Inflammatory macrophage (primary cell): ENCODE measurements at places on chromosomes 13 and 19.
A peak's percentile ranks its signal among the peaks of the same experiment; 100 is the strongest.

- no peak for DNase-seq
Measured at GRCh38 chr13:54133746-54134145, 1105.1 kb downstream of the OLFM4 start.

DNA sequence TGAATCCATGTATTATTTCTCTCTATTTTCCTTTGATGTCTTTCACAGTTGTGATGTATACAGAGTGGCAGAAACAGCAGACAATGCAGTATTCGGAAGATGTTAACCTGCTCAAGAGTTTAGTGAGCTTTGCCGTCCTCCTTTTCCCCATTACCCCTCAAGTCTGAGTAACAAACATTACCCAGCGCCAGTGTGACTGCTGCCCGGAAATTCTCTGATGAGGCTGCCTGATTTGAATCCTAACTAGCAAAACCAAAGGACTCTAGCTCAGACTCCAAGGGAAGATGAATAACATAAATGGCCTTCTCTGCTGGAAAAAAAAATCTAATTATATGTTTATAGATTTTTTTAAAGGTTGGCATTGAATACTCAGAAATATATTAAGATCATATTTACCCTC lies 247.3 kb upstream of the SOX21 start:
- DNase-seq = no peak

DNA sequence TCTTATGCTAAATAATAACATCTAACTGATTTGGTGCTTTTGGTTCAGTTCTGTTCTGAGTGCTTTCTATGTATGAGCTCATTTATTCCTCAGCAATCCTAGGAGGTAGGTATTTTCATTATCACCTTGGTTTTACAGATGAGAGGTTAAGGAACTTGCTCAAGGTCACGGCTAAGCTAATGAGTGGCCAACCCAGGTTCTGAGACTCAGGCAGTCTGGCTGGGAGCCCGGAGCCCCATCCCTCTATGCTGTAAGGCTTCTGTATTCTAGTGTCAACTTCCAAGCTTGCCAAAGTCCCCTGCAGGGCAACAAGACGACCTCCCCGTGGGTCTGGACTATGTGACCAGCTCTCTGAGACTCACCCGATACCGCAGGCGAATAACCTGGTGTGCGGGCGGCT lies 60.5 kb downstream of the PARP4 start:
- DNase-seq = no peak

- no peak for DNase-seq
Measured at GRCh38 chr13:41514853-41515395, 57.6 kb downstream of the RGCC start.

- no peak for DNase-seq
Measured at GRCh38 chr19:33841685-33842084, 45.0 kb downstream of the KCTD15 start.

- no peak for DNase-seq
Measured at GRCh38 chr19:23460656-23461055, 65.4 kb upstream of the ZNF91 start.

DNA sequence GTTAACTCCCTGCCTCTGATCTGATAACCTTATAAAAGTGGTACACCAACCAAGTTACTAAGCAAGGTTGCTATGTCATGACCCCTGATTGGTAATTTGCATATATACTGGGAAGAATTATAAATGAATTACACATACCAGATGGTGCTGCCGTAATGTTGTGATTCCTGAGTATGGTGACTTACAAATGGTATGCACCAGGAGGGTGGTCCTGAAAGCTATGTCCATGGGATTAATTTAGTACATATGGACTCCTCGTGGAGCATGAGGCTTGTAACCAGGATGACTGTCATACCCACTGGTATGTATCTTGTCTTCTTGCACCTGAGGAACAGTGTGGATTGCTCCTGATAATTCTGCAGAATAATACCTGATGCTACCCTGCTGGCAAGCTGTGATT lies 240.6 kb downstream of the GPC6 start:
- no peak for DNase-seq

- no peak for DNase-seq
Measured at GRCh38 chr13:76879883-76880270, 6.3 kb downstream of the KCTD12 start.

- no peak for DNase-seq
Measured at GRCh38 chr13:27622102-27622820, 569 bp downstream of the POLR1D start.

DNA sequence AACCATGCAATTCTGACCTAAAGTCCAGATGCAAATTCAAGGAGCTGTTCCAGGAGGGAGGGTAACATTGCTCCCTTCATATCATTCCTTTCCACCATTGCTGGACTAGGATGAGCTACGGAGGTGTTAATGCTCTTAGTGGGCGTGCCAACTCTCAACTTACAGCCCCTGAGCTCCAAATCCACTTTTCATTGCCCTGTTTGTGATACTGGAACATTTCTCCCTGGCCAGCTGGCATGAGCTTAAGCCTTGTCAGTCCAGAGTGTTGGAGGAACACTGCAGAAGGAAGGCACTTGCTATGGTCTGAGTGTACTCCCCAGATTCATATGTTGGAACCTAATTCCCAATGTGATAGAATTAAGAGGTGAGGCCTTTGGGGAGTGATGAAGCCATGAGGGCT lies 70.4 kb upstream of the FARP1 start:
- DNase-seq = no peak

DNA sequence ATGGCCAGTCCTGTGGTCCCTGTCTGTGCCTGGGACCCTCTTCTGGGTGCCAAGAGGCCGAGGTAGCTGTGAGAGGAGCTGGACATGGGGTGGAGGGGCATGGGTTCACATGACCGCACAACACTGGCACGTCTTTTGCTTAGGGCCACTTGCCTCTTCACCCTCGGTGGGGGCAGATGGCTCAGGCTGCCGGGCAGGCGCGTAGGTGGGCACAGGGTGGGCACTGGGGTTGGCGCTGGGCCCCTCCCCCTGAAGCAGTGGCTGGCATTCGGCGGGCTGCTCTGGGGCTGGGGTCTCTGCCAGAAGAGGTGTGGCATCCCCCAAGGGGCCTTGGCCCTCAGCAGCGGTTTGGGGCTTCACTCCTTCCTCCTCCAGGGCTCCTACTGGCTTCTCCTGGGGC lies 8.4 kb downstream of the PALM3 start:
- DNase-seq = no peak

GRCh38 chr13:74767050-74767449 lies 632.8 kb upstream of the KLF12 start:
- DNase-seq = no peak

DNA sequence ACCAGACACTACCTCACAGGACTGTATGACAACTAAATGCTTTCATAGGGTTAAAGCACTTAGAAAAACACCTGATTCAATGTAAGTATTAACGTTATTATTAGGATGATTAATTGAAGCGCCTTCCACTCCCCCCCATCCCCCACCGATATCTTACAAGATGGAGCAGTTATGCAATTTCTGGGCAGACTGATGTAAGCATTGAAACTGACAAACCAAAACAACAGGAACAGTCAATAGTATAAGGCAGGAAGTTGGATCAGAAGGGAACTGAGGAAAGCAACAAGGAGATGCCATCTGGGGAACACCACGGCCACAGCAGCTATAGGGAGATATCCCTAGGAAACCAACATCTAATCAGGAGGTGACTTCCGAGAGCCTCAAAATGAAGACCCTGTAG lies 3.8 kb downstream of the LCP1 start:
- DNase-seq = peak; percentile 76

- DNase-seq = no peak
Measured at GRCh38 chr19:40608240-40608621, 7.1 kb downstream of the LTBP4 start.

GRCh38 chr19:38402623-38402966 lies 298 bp upstream of the FAM98C start:
- no peak for DNase-seq

DNA sequence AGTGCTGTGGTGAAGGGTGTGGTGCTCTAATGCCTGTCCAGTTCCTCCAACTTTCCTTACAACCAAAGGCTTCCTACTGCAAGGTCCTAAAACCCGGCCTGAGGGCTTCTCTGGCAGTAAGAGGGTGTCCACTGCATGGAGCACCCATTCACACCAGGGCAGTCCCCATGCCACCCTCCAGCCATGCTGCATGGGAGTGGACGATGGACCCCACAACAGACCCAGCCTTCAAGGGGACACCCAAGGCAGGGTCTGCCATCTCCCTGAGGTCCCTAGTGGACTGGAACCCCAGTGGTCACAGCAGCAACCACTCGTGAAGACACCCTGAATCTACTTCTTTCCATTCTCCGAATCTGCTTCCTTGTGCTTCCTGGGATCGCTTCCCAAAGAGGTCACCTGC lies 117.6 kb upstream of the SOX1 start:
- no peak for DNase-seq

GRCh38 chr19:9862938-9863337 lies 27.8 kb downstream of the PIN1 start:
- DNase-seq = no peak

- no peak for DNase-seq
Measured at GRCh38 chr13:106533943-106534638, 1.4 kb downstream of the EFNB2 start.

DNA sequence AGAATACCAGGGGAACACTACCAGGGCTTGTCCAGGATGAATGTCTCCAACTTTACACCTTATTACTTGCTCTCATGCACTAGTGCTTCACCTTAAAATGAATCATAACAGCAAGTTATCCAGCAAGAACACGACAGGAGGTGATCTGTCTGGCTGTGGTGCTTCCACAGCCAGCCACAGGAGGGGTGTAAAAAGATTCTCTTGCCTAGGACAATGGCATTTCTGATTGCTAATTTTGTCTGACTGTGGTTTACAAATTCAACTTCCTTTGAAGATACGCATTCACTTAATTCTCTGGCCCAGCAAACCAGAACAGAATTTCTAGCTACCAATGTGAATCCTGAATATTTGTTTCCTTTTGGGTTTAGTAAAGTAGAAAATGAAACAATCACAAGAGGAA lies 23.1 kb upstream of the COG3 start:
- no peak for DNase-seq

DNA sequence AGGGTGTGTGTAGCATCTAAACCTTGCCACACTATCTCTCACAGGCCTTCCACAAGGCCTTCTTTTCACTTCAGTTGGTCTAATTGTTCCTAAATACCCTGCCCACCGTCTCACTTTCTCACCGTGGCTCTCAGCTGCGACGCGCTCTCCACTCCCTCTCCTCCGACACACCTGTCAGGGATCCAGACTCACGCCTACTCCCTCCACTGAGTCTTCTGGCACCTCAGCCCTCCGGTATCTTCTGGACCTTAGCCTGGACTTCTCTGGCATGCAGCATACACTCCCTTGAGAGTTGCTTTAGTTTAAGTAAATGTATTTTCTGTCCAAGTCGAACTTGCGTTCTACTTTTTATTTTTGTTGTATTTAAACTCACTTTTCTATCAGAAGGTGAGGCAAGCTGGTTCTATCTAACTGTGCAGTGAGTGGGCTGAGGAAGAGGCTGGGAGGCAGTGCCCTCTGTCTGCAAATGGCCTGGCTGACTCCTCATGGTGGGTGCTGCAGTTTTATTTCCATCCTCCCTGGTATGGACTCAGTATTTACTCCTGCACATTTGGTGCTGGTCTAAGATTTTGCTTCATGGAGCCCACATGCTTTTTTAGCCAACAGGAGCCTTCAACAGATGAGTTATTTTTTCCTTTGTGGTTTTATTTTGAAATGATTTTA lies 28.5 kb upstream of the ARGLU1 start:
- DNase-seq = no peak

GRCh38 chr19:1471515-1472160 lies 7.4 kb downstream of the C19orf25 start:
- DNase-seq = no peak

DNA sequence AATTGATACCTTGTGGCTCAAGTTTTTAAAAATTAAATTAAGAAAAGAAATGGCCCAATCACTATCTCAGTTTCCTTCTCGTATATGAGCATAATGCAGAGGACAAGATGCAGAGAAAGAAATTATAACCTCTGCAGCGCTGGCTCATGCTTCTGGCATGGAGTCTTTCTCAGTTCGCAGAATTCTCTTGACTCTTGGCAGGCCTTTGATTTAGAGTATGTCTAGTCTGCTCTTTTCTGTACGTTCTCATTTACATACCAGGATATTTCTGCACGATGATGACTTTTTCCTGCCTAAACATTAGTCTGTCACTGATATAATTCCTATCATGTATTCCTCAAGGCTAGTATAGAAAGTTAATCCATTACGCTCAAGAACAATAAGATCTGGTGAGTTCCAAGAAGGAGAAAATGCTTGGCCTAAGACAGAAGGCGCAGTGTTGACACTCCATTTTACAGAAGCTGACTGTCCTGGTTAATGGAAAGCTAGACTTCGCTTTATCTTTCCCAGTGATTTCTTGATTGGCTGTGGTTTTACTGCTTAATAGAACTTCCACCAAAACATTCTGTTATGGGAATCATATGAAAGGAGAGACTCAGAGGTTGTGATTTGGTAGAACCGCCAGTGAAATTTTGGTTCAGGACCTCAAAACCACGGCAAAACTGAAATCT lies 1.7 kb upstream of the SMAD9 start:
- DNase-seq = no peak

DNA sequence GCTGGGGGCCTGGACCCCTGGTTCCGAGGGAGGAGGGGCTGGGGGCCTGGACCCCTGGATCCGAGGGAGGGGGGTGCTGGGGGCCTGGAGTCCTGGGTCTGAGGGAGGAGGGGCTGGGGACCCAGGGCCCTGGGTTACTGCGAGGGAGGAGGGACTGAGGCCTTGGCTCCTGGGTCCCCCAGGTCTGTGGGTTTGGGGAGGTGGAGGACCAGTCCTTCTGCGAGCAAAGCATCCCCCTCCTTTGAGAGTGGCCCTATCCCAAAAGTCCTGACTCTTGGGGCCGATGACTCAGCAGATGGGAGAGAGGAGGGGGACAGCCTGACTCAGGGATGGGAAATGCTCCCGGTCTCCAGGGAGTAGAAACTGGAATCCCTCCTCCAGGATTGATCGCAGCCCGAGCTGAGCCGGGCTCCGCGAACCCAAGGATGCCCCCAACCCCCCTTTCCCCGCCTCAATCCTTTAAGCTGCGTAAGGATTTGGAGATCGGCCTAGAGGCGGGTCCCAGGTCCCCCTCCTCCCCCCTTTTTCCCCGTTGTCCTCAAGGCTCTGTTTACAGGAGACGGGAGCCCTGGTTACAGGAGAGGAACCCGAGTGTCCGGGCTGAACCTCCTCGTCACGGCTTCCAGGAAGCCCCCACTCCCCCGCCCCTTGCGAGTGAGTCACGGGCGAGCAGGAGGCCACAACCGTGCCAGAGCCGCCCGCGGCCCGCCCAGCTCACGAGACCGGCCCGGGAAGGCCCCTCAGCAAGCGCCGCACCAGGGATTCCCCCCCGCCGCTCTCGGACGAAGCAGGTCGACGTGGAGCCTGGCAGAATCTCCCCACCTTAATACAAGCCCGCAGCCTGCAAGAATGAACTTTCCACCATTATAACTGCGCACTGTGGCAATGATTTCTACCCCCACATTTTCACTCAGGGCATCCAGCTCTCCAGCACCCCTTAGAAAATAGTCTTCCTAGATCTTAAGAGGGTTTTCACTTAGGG lies 3.0 kb upstream of the ZFP36 start:
- DNase-seq = peak; percentile 47

GRCh38 chr13:97185291-97185690 lies 36.8 kb upstream of the MBNL2 start:
- DNase-seq = no peak

GRCh38 chr13:80141123-80141849 lies 199.6 kb downstream of the SPRY2 start:
- DNase-seq = no peak
